ENCODE measurements at places on chromosomes 11 and 22.
A peak's percentile ranks its signal among the peaks of the same experiment; 100 is the strongest.

GRCh38 chr22:42462016-42462415, 29.8 kb upstream of the NFAM1 start:
- DNase-seq, result no peak

- peak; percentile 89 for DNase-seq
Observed at GRCh38 chr22:41305646-41306045, 4.3 kb downstream of the ZC3H7B start.

DNA sequence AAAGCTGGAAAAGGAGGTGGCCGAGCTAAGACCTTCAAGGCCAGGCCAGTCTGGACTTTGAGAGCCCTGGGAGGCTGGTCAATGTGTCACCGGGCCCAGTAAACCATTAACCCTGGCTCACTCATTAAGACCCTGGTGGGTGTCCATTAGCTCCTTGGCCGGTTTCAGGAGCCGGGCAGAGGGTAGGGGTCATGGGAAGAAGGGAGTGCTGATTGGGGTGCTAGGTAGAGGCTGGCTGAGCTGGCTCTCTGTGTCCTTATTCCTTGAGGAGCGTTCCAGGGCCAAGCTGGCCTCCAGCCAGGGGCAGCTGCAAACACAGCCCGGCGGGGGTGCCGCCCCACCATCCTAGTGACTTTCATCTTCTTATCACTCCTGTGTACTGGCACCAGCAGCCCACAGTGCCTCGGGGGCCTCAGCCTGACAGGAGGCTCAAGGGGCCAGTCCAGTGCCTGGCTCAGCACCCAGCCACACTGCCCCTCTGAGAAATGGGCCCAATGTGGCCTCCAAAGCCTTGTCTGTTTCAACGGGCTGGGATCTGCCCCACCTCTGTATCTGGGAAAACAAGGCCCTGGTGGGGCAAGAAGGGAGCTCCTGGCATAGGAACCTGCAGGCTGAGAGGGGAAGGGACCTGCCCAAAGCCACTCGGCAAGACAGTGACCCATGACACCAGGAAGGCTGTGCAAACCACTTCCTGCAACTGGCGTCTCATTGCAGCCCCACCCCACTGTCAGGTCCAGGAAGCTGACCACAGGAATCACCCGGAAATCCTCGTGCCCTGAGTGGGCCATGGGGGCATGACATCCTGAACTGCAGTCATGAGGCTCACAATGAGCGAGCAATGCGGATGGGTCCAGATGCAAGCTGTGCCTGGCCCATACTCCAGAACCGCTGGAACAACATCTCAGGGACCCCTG, 15.1 kb upstream of the RGL4 start:
- DNase-seq, result no peak

- DNase-seq, result no peak
Observed at GRCh38 chr11:39205236-39205995, 2254.0 kb downstream of the LRRC4C start.

DNA sequence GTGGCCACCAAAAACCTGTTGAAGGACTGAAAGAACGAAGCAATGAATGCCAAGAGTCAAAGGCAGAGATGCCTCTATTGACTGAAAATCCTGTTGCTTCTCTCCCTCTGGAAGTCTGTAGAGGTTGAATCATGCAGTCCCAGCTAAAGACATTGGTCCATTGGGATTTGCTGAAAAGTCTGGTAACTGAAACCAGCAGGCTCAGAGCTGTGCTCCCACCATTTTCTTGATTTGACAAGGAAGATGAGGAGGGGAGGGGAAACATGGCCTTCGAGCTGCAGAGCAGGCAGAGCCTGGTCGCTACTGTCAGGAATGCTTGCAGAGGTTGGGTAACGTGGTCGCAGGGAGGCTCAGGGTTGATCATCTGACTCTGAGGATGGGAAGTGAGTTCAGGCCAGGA, 72.8 kb upstream of the CSNK2A3 start:
- DNase-seq, result peak; percentile 28

- no peak for DNase-seq
Observed at GRCh38 chr11:94873916-94874540, 99.3 kb downstream of the CWC15 start.
